ENCODE measurements at places on chromosomes 3 and 15. TPM values are rescaled to one million over a fixed set of nuclear protein-coding genes. Genes with fewer than 3 reads are reported as not detected.

The GNL3 gene
- 215 TPM for total RNA-seq

The GCNT3 gene
- 1.7 TPM for total RNA-seq

- no peak for ATAC-seq
Observed at GRCh38 chr3:42900226-42901072, 5.5 kb upstream of the ZNF662 start.

DNA sequence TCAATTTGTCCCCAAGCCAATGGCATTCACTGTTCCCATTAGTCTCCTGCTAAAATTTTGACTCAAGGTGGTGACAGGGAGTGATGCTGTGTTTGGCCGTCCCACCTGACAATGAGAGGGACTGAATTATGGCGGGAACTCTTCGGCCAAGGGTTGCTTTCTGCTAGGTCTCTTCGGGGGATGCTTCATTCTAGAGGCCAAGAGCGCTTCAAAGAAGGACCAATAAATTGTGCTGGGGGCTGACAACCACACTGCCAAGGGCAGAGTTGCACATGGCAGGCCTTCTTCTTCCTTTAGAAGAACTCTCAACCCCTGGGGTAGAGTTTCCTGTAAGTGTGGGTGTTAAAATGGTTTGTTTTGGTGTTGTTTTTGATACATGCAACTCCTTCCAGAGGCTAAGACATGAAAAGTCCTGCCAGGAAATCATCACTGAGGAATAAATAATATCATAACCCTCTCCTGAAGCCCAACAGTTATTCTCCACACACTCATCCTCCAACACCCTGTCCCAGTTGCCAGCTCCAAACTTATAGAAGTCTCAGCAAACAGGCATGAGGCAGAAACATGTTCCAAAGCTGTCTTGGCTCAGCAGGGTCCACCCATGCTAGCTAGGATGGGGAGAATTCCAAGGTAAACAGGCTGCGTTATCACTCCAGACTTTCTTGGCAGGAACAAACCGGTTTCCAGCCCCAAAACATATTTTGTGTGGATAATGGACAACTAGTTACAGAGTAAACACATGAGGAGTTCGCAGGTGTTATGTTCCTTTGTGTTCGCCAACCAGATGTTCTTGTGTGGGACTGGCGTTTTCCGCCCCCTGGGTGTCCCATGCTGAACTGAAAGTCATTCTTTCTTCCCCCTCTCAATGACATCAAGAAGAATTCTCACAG lies 396.7 kb upstream of the RGMA start:
- peak; percentile 22 for ATAC-seq

DNA sequence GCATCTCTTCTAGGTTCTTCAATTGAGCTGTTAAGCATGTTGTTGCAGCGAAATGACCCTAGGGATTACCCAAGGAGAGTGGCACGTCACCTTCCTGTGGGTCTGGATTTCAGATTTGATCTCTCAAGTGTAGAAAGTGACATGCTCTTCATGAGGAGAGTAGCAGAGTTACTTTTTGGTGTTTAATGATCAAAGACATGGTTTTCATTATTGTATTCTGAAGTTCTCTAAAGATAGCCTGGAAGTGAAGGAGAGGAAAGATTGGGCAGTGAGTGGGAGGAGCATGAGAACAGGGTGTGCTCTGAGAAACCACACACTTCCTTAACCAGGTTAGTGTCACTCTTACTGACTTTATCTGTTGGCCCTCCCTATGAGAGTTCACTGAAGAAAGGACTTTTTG lies 153.6 kb downstream of the AKAP13 start:
- ATAC-seq, result no peak

- no peak for ATAC-seq
Observed at GRCh38 chr3:44396200-44397171, 57.9 kb downstream of the TCAIM start.

- ATAC-seq, result no peak
Observed at GRCh38 chr15:84400017-84400740, 164.6 kb downstream of the GOLGA6L4 start.

DNA sequence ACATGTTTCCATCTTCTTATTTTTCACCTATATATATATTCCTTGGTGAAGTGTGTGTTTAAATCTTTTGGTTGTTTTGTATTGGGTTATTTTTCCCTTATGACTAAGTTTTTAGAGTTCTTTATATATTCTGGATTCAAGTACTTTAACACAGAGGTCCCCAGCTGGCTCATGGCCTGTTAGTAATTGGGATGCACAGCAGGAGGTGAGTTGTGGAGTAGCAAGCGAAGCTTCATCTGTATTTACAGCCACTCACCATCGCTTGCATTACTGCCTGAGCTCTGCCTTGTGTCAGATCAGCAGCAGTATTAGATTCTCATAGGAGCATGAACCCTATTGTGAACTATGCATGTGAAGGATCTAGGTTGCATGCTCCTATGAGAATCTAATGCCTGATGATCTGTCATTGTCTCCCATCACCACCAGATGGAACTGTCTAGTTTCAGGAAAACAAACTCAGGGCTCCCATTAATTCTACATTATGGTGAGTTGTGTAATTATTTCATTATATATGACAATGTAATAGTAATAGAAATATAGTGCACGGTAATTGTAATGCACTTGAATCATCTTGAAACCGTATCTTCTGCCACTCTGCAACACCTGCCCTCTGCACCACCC lies 151.6 kb downstream of the RSRC1 start:
- no peak for ATAC-seq

DNA sequence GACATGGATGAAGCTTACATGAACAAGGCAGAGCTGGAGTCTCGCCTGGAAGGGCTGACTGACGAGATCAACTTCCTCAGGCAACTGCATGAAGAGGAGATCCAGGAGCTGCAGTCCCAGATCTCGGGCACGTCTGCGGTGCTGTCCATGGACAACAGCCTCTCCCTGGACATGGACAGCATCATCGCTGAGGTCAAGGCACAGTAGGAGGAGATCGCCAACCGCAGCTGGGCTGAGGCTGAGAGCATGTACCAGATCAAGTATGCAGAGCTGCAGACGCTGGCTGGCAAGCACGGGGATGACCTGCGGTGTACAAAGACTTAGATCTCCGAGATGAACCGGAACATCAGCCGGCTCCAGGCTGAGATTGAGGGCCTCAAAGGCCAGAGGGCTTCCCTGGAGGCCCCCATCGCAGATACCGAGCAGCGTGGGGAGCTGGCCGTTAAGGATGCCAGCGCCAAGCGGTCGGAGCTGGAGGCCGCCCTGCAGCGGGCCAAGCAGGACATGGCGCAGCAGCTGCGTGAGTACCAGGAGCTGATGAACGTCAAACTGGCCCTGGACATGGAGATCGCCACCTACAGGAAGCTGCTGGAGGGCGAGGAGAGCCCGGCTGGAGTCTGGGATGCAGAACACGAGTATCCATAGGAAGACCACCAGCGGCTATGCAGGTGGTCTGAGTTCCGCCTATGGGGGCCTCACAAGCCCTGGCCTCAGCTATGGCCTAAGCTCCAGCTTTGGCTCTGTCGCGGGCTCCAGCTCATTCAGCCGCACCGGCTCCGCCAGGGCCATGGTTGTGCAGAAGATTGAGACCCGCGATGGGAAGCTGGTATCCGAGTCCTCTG lies 77.6 kb downstream of the CLDN11 start:
- no peak for ATAC-seq

Data from motor neuron (in vitro differentiated cells).